ENCODE measurements at places on chromosomes 13 and 19.

DNA sequence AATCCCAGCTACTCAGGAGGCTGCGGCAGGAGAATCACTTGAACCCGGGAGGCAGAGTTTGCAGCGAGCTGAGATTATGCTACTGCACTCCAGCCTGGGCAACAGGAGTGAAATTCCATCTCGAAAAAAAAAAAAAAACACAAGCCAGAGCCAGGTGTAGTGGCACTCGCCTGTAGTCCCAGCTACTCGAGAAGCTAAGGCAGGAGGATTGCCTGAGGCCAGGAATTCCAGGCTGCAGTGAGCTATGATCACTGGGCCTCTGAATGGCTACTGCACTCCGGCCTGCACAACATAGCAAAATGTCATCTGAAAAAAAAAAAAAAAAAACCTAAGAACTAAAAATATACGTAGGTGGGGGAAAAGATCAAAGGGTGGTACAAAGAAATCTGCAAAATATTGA lies 19.4 kb downstream of the EPS15L1 start:
- no peak for DNase-seq

DNA sequence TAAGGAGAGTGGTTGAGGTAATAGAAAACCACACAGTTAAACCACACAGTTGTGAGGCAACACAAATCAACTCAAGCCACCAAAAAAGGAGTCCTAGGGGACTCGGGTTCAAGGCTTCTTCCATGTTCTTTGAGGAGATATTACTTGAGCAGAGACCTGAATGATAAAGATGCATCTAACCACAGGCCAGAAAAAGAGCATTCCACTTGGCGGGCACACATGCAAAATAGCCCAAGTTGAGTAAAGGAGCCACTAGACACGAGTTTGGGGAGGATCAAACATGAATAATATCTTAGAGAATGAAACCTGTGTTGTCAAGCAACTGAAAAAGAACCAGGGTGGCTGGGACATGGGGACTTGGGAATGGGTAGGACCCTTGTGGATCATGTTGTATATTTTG lies 30.2 kb downstream of the NLRP4 start:
- no peak for DNase-seq

GRCh38 chr19:30172613-30173242 lies 199.5 kb upstream of the ZNF536 start:
- DNase-seq = no peak

DNA sequence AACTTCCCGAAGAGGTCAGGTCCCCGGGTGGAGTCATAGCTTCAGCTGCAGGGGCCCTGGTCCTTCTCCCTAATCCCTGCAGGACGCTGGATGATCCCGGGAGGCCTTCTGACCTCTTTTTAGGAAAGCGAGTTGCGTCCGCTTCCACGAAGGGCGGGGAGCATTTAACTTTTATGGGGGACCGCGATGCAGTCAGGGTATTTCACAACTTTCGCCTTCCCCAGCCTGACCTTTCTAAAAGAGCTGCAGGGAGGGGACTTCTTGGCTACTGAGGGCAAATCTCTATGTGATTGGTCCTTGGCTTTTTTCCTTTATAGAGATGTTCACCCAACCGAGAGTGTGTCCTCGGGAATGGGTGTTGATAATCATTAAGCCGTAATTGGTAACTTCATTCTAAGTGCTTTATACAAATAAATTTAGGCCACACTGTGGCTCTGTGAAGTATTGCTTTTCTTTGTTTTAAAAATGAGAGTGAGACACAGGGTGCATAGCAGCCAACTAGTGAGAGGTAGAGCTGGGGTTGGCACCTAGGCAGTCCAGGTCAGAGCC lies 778 bp downstream of the ZNF230 start:
- DNase-seq = no peak

DNA sequence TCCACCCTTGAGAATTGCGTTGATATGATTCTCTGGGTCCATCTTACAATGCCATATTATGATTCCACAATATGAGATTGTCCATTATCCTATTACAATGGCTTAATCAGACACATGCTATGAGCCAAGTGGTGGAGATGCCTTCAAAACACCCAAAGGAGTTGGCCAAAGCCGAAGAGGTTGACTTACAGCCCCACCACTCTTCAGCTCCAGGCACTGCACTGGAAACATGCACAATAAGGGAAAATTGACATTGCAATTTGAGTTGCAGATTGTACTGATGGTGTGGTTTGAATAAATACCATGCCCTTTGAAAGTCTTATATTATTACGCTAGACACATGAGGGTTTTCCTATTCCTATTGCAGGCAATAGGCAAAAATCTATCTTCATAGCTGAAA lies 75.4 kb upstream of the TNFSF11 start:
- no peak for DNase-seq

GRCh38 chr19:13784731-13785452 lies 10.4 kb upstream of the ZSWIM4 start:
- peak; percentile 68 for DNase-seq

GRCh38 chr19:29499921-29500590 lies 25.7 kb upstream of the VSTM2B start:
- DNase-seq = no peak

DNA sequence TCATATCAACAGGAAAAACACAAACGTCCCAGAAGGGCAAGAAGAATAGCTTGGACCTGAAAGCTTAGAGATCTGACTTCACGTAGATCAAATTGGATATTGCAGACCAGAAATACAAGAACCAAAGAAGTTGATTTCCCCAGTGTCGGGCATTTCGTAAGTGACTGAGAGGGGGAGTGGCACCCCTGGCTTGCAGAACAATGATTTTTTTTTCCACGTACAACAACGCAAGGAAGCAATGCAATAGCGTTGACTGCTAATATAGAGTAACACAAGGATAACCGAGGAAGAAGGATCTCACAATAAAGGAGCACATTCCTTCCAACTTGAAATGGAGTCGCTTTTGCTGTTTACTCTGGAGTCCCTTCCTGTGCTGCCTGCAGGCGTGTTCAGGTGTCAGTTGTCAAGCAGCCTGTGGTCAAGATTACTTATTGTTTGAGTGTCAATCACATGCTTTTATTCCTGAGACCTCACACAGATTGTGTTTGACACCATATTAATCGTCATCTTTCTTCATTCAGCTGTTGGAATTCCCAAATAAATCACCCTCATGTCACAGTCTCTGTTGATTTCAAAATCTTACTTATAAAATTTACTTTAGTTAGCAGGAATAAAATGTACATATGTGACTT lies 139.4 kb downstream of the FREM2 start:
- DNase-seq = no peak

DNA sequence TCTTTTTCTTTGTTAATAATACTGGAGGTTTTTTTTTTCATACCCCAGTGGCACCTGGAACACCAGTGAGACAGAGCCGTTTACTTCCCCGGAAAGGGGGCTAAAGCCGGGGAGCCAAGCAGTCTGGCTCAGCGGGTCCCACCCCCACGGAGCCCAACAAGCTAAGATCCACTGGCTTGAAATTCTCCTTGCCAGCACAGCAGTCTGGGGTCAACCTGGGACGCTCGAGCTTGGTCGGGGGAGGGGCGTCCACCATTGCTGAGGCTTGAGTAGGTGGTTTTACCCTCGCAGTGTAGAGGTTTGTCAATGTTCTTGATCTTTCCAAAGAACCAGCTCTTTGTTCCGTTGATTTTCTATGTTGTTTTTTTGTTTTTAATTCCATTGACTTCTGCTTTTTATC lies 94.6 kb upstream of the DIAPH3 start:
- no peak for DNase-seq

DNA sequence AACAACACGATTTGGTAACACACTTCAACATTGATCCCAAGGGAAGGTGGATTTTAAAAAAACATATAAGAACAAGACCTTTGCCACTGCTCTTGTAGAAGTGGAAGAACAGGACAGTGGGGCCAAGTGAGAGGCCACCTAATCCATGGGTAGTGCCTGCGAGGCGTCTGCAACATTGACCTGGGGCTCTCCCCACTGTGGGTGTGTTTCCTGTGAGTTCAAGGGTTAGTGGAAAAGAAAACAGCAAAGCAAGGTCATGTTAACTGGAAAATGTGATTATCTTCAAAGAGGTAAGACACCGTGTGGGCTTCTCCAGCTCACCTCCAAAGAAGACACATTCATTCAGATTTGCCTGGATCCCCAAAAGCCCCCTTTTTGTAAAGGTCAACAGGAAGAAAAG lies 327.0 kb downstream of the UQCRFS1 start:
- DNase-seq = no peak

- no peak for DNase-seq
Observed at GRCh38 chr13:84466461-84466860, 584.2 kb upstream of the SLITRK1 start.

- no peak for DNase-seq
Observed at GRCh38 chr19:30719189-30719998, 347.2 kb downstream of the ZNF536 start.

GRCh38 chr19:42201489-42202289 lies 15.8 kb downstream of the DEDD2 start:
- DNase-seq = no peak

GRCh38 chr13:27370305-27370872 lies 54.0 kb upstream of the GTF3A start:
- DNase-seq = no peak

DNA sequence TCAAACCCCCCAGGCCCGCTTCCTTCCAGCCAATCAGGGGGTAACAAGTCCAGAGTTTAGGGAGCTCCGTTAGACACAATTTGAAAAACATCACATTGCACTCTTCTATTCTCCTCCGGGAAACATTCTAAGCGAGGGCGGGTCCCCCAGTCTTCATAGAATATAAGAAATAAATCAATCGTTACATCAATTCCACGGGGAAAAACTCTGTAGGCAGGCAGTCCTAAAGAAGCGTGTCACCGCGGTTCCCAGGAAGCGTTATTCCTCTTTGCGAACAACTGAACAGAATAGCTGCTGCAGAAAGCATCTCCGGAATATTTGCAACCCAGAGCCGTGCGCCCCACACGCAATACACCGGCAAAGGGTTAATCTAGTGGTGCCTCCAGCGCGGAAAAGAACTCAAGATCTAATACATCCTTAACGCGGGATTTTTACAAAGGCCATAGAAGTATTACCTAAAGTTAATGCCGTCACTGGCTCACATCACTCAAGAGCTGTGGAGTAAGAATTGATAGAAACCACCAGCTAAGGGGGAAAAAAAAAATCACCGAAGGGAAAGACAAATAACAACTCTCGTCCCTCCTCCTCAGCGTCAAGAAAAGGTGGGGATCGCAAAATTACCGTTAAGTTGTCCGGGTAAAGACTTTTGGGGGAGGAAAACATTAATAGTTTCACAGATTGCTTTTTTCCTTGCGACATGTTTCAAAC lies 65.1 kb downstream of the KCNRG start:
- DNase-seq = peak; percentile 11

All from activated CD4-positive, alpha-beta T cell treated with anti-CD3 and anti-CD28 coated beads, Interleukin-2, amount 50 U/mL, for 4 hours (primary cell).